ENCODE measurements at places on chromosomes 7 and 10.

- no peak for DNase-seq
Observed at GRCh38 chr10:7045891-7046599, 364.8 kb downstream of the SFMBT2 start.

DNA sequence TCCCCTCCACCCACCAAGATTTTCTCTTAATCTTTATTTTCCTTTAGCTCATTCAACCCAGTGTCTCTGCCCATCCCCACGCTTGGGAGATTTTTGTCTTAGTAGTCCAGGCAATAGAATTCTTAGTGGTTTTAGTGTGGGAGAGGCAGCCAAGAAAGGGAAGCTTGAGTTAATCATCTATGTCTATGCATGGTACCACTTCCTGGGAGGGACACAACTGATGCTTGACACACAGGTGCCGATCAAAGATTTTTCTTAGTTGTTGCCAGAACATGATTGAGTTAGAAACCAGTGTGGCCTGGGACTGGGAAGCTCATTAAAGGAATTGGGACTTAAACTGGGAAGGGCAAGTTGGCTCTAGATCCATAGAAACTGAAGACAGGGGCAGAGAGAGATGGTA is 3.1 kb downstream of the STRA8 start:
- DNase-seq: no peak

- no peak for DNase-seq
Observed at GRCh38 chr7:36045326-36045725, 107.7 kb upstream of the EEPD1 start.

- DNase-seq: peak; percentile 78
Observed at GRCh38 chr7:79352323-79352722, 101.1 kb downstream of the MAGI2 start.

GRCh38 chr10:108586424-108586823 is 1336.9 kb downstream of the XPNPEP1 start:
- DNase-seq: no peak

- no peak for DNase-seq
Observed at GRCh38 chr10:51915031-51915542, 215.7 kb upstream of the CSTF2T start.

- no peak for DNase-seq
Observed at GRCh38 chr7:50792342-50793119, 9.8 kb upstream of the GRB10 start.

DNA sequence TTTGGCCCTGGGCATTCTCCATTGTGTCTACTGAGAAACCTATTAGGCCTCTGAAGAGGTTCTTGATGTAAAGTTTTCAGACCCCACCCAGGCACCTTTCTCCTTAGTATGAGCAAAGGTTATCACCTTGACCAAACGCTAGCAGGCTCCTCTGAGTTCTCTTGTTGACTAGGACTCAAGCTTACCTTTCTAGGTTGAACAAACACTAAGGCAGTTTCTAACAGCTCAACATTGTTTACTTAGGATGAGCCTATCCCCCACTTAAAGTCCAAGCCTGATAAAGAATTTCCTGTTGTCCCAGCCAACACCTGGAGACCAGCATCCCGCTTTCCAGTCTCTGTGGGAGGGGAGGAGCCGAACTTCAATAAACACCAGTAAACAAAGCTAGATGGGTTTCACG is 26.3 kb upstream of the ITGB8 start:
- DNase-seq: no peak

- DNase-seq: no peak
Observed at GRCh38 chr7:140657891-140658290, 14.9 kb upstream of the ADCK2 start.

GRCh38 chr7:149759093-149759860 is 14.1 kb downstream of the ZNF467 start:
- DNase-seq: no peak

DNA sequence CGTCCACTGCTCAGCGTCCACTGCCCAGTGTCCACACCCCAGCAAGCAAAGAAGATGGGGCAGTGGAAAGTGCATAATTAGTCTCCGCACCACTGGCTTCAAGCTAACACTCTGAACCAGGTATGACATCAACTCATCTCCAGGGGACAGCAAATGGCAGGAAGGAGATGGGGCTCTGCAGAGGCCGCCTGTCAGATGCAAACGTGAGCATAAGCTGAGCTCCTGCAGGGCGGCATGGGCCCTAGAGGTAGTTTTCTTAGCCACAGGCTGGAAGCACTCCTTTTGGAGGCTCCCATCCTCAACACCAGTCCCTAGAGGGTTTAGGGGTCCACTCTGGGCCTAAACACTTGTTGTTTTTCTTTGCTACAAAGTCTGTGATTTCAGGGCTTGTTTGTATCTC is 335.8 kb upstream of the MKI67 start:
- no peak for DNase-seq
